Glomerular endothelial cell (primary cell): ENCODE measurements at places on chromosomes 7 and 10. TPM values are rescaled to one million over a fixed set of nuclear protein-coding genes. Genes with fewer than 3 reads are reported as not detected.

DNA sequence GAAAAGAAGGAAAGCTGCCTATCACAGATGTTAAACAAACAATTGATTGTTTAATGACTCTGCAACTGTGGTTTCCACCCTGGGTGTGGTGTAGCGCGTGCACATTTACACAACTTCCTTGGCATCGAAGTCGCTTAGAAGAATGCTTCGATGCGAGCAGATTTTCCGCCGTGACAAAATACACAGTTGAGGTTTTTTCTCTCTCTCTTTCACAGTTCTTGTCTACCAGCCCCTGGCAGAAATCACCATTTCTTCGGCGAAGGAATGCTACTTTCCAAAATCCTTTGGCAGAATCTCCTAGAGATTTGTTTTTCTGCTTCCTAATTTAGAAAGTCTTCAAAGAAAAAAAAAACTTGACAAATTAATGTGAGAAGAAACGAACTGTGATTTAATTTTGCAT, 70.7 kb upstream of the C1QL3 start:
- DNase-seq: no peak

- DNase-seq: no peak
These were observed 22.7 kb upstream of the ZNF800 start for GRCh38 chr7:127415060-127415742.

DNA sequence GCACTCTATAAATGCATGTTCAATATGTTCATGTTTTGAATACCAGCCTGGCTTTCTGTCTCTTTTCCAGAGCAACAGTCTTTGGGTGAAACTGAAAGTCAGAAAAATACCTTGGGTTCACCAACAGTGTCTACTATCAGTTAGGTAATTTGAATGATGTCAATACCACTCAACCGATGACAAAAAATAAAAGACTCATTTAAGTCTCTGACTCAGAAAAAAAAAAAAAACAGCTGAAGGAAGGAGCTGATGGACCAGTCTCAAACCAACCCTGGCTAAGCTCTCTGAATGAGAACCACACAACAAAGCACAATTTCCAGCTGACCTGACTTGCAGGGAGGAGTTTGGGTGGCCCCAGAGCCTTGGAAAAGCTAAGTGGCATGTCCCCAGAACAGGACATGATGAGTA, 42.5 kb downstream of the ABLIM1 start:
- no peak for DNase-seq

DNA sequence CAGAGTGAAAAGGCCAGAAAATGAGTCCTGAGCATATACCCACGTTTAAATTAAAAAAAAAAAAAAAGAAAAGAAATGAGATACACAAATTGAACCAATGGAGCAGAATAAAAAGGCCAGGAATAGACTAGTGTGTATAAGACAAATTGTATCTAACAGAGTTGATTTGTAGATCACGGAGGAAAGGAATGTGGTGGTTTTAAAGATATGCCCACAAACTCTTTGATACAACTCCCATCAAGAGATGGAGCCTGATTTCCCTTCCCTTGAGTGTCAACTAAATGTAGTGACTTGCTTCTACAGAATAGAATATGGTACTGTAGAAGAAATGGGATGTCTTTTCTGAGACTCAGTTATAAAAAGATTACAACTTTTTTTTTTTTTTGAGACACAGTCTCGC, 10.4 kb downstream of the SYPL1 start:
- DNase-seq: no peak

- DNase-seq: no peak
These were observed 53.7 kb upstream of the MTPN start for GRCh38 chr7:136030867-136031318.

DNA sequence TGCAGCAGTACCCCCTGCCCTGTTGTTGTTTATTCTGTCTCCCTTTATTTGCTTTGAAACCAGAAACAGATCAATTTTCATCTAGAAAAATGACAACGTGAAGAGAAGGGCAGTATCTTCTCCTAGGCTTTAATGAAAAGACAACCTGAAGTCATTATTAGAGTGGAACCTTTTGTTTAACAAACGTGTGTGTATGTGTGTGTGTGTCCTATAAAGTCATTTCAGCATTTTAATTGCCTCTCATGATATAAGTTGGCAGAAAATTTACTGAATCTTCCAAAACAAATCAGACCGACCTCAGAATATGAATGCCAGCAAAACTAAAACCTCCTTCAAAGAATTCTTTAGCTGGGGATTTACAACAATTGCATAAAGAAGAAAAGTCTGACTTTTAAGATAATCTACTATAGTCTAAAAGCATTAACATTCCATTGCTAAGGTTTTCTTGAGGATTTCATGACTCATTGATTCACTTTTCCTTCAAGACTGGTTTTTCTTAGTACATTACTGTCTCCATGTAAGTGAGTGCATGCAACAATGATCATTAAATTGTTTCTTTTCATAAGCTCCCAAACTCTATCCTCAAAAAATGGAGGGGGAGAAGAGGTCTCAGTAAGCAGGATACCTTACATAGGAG, 3.2 kb downstream of the GLI3 start:
- DNase-seq: no peak

GRCh38 chr7:40597517-40597916, 462.7 kb downstream of the SUGCT start:
- no peak for DNase-seq

- no peak for DNase-seq
These were observed 50.1 kb upstream of the CRTAC1 start for GRCh38 chr10:98080494-98080893.

GRCh38 chr7:37018954-37019353, 294.7 kb upstream of the AOAH start:
- DNase-seq: no peak

- DNase-seq: no peak
These were observed 629.8 kb downstream of the KCNMA1 start for GRCh38 chr10:77007834-77008233.

GRCh38 chr7:47697543-47697942, 115.6 kb upstream of the TNS3 start:
- no peak for DNase-seq

DNA sequence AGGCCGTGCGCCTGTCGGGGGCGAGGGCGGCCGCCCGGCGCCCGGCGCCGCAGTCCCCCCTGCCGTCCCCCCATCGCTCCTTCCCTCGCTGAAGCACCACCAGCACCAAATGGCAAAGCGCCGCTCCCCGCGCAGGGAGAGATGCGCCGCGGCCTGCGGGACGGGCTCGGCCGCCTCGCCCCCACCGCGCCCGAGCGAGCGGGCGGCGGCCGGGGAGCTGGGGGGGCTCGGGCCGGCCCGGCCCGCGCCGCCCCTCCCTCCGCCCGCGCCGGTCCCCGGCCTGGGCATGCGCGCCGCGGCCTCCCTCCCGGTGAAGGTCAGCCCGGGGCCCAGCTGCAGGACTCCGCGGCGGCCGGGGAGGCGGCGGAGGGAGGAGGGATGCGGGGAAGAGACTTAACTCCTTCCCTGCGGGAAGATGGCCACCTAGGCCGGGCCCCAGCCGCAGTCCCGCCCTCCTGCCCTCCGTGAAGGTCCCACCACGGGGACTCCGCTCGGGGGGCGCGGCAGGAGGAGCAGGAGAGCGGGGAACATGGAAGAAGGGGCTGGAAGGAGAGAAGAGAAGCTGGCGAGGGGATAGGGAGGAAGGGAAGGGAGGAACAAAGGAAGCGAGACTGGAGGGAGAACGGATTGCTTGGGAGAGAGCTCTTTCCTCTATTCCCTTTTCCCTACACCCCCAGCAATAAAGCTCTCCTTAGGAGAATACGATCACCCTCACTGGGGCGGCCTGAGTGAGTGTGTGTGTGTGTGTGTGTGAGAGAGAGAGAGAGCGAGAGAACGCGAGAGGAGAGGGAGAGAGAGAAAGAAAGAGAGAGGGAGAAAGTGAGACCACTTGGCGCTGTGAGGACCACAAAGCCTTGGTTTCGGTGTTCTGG, 3.4 kb upstream of the SMARCD3 start:
- DNase-seq: no peak

- no peak for DNase-seq
These were observed 216.1 kb downstream of the GLRX3 start for GRCh38 chr10:130352291-130352645.

- no peak for DNase-seq
These were observed 239.7 kb upstream of the HABP2 start for GRCh38 chr10:113313048-113313602.

DNA sequence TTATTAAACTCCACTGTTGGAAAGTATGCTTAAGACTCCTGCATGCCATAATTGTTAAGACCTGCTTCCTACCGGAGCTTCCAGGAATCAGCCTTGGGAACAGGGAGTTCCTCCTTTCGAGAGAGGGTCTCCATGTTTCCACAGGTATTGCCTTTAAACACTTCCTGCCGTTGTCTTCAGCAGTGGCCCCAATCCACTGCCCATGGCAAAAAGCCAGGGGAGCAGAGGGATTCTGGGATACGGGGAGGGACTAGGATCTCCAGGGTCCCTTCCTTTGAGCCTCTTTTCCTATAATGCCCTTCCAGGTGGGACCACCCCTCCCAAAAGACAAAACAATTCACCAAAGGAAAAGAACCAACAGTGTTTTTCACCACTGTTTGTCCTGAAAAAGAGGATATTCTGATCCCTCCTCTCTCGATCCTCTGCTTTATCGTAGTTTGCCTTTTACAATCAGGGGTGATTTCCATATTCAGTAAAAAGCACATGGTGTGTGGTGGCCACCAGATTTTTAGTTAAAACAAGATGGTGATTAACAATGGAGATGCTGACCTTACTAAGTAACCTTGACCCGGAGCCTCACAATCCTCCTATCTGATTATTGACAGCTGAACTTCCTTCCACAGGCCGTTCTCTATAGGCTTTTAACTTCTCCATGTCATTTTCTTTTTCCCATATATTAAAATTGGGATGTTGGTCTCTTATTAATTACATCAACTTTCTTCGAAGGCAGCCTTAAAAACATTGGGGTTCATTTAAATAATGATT, 36.0 kb downstream of the LRRC72 start:
- no peak for DNase-seq

GRCh38 chr7:7428806-7429205, 106.9 kb downstream of the COL28A1 start:
- DNase-seq: no peak

DNA sequence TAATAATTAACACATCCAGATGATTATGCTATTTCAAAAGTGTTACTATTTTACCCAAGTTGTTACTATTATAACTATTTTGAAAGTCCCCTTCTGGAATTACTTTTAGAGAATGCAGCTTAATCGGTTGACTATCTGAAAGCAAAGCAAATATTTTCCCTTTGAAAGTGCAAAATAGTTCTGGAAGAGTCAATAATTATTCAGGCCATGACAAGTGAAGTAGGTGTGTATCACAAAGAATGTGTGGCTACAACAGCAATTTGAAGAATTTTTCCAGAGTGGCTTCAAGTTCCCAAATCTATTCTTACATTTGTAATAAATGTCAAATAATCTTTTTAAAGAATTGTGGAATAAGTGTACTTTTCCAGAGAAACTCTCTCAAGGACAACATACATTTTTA, 42.8 kb downstream of the RNLS start:
- no peak for DNase-seq

DNA sequence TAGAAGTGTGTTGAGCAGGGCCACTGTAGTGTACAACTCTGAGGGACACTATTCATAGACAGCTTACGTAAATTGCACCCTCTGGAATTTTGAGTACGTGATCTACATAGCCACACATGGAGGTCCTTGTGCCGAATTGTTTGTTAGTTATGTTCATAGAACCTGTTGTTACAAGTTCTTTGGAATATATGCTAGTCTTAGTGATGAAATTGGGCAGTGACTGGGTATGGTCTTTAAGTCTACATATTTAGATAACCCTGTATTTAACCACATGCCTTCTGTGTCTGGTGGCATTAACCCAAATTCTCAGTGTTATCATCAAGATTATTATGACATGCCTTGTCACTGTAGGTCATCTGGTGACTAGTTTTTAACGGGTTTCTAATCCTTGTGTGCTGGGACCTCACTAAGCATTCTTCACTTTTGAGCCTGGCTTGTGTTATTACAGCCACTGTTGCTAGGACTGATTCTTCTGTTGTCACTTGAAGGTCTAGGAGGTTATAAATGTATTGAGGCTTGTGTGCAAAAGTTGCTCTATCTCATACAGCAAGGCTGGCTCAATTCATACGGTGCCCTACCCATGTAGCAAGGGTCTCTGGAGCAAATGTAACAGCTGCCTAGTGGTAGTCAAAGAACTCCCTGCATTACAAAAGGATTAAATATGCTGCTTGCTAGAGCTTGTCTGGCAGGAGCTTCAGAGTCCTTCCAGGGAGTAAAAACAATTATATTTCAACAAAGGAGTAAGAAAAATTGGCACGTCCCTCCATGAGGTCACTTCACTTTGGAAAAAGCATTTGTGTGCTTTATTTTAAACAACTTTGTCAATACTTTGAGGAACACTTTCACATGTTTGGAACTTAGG, 65.4 kb downstream of the CDK14 start:
- no peak for DNase-seq

GRCh38 chr10:74624501-74624900, 201.9 kb upstream of the KAT6B start:
- DNase-seq: no peak

- no peak for DNase-seq
These were observed 27.7 kb upstream of the SEPHS1 start for GRCh38 chr10:13375791-13376190.

GRCh38 chr7:77428777-77429231, 12.7 kb upstream of the GSAP start:
- no peak for DNase-seq

NKX1-2 gene
- total RNA-seq: not detected in 2 replicates

EPO gene
- not detected in 2 replicates for total RNA-seq

GIMAP1 gene
- total RNA-seq: 6.5 and 12.1 TPM in 2 replicates

PON1 gene
- total RNA-seq: not detected in 2 replicates
